ENCODE measurements at places on chromosomes 2 and 18. TPM values are rescaled to one million over a fixed set of nuclear protein-coding genes. Genes with fewer than 3 reads are reported as not detected.

- H3K27me3 ChIP-seq, result no peaks in the 10 kb centered on the region
- no peak overlapping the region for H3K4me3 ChIP-seq
- no peaks in the 10 kb centered on the region for H3K36me3 ChIP-seq
Measured at GRCh38 chr2:241935774-241936173, 66.2 kb downstream of the RTP5 start.

Gene REV1
- total RNA-seq, result 68.3 TPM

- no peaks in the 10 kb centered on the region for H3K4me1 ChIP-seq
- no peaks in the 10 kb centered on the region for H3K36me3 ChIP-seq
- no peak overlapping the region for H3K4me3 ChIP-seq
Measured at GRCh38 chr2:1992280-1992679, 248.0 kb upstream of the PXDN start.

DNA sequence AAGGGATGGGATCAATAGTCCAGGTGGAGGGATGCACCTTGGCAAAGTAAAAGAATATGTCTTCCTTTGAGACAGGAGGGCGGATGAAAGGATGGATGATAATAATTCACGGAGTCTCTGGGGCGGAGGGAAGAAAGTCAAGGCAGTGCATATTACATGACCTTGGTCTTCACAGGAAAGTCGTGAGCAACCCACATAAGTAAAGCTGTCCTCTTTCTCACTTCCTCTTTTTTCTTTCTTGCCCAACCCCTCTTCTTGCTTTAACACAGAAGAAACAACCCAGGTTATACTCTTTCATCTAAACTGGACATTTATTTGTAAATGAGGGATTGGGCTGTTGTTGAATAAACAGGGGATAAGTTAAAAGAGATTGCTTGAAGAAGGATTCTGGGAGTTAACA is 168.7 kb upstream of the SKOR2 start:
- no peaks in the 10 kb centered on the region for H3K27me3 ChIP-seq
- no peak for DNase-seq

DNA sequence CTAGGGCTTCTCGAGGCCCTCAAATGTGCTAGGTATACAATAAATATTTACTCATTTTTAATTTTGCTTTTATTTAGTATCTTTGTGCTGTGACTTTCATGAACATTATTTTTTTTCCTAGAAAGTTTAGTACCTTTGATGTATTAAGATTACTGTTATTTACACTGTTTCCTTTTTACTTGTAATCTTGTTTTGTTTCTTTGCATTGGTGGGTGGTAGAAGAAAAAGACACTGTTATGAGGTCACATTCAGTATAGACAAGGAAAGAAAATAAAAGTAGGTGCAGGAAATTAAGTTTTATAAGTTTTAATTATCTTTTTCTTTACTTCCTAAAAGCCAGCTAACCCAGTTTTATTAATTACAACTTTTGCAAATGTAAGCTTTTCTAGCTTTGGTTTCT is 23.0 kb downstream of the MALT1 start:
- no peak for DNase-seq
- H3K36me3 ChIP-seq, result peaks cover 8% of the 10 kb centered on the region
- H3K4me3 ChIP-seq, result no peak overlapping the region
- H3K27me3 ChIP-seq, result no peaks in the 10 kb centered on the region
- H3K27ac ChIP-seq, result no peak overlapping the region

Gene VWC2L
- not detected for total RNA-seq

DNA sequence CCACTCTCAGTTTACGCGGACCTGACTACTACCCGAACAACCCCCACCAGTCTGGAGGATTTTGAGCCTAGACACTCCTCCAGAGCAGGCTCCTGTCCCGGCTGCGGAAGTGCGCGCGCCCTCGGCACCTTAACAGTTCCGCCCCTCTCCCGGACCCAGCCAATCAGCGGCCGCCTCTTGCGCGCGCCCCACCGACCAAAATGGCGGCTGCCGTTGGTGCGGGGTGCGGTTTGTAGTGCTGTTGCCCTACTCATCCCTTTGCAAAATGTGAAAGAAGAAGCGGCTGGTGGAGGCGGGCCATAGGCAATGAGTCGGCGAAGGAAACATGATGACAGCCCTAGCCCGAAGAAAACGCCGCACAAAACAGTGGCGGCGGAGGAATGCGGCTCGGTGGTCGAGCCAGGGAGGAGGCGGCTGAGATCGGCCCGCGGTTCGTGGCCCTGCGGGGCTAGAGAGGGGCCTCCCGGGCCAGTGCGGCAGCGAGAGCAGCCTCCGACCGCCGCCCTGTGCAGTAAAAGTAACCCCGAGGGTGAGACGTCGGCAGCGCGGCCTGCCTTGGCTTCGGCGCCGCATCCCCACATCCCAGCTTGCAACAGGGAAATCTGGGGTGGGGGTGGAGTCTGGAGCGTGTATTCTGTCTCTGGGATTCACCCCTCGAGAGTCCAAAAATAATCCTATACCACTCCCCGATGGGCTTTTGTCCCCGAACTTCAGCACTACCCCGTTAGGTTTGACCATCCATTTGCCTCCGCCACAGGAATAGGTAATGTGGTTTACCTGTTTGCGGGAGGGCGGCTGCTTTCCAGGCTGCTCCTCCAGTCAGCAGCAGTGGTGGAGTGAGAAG is at the start of gene ETAA1:
Gene ETAA1, plus strand, starts transcription at position 191 of the 844 bp plus-strand sequence. Its CDS starts 116 bp downstream, at position 307.
- DNase-seq, result peak; percentile 94
- peak within 1 kb of the TSS; percentile 83 for H3K27ac ChIP-seq
- no peaks in the 10 kb centered on the region for H3K36me3 ChIP-seq
- H3K4me3 ChIP-seq, result peak within 1 kb of the TSS; percentile 94
- H3K4me1 ChIP-seq, result peaks cover 6% of the 10 kb centered on the region

GRCh38 chr2:54981385-54981784 is 68.9 kb downstream of the RTN4 start:
- H3K4me3 ChIP-seq, result no peak overlapping the region
- peaks cover 2% of the 10 kb centered on the region for H3K36me3 ChIP-seq
- no peaks in the 10 kb centered on the region for H3K27me3 ChIP-seq
- DNase-seq, result no peak
- peak overlapping the region; percentile 14 for H3K27ac ChIP-seq
- peaks cover 38% of the 10 kb centered on the region for H3K4me1 ChIP-seq

Gene MZT2B
- 237 TPM for total RNA-seq

Gene SLC19A3
- 2.6 TPM for total RNA-seq

- peaks cover 72% of the 10 kb centered on the region for H3K27me3 ChIP-seq
- H3K4me1 ChIP-seq, result peaks cover 6% of the 10 kb centered on the region
- H3K27ac ChIP-seq, result no peak overlapping the region
Measured at GRCh38 chr2:222295368-222296062, 3.3 kb downstream of the PAX3 start.

GRCh38 chr2:25194576-25195122 is 26.3 kb upstream of the POMC start:
- H3K4me3 ChIP-seq, result no peak overlapping the region
- no peaks in the 10 kb centered on the region for H3K4me1 ChIP-seq
- no peaks in the 10 kb centered on the region for H3K27me3 ChIP-seq
- H3K27ac ChIP-seq, result no peak overlapping the region
- DNase-seq, result no peak

Gene DYNC1I2
- 85.5 TPM for total RNA-seq

- peaks cover 67% of the 10 kb centered on the region for H3K4me1 ChIP-seq
- peak; percentile 40 for DNase-seq
- H3K27me3 ChIP-seq, result no peaks in the 10 kb centered on the region
- peak overlapping the region; percentile 34 for H3K27ac ChIP-seq
- no peak overlapping the region for H3K4me3 ChIP-seq
Measured at GRCh38 chr2:239223310-239224198, 177.3 kb downstream of the HDAC4 start.

- no peak for DNase-seq
- no peak overlapping the region for H3K27ac ChIP-seq
- H3K27me3 ChIP-seq, result no peaks in the 10 kb centered on the region
- no peaks in the 10 kb centered on the region for H3K36me3 ChIP-seq
- no peaks in the 10 kb centered on the region for H3K4me1 ChIP-seq
- no peak overlapping the region for H3K4me3 ChIP-seq
Measured at GRCh38 chr2:195538937-195539336, 118.1 kb upstream of the SLC39A10 start.

GRCh38 chr2:187982668-187983067 is 309.0 kb upstream of the GULP1 start:
- no peak for DNase-seq
- no peaks in the 10 kb centered on the region for H3K4me1 ChIP-seq
- H3K36me3 ChIP-seq, result no peaks in the 10 kb centered on the region
- no peaks in the 10 kb centered on the region for H3K27me3 ChIP-seq
- H3K27ac ChIP-seq, result no peak overlapping the region

Gene ABCG8
- not detected for total RNA-seq

GRCh38 chr2:49931241-49931640 is 776.9 kb upstream of the FSHR start:
- no peaks in the 10 kb centered on the region for H3K4me1 ChIP-seq
- H3K4me3 ChIP-seq, result no peak overlapping the region
- H3K27ac ChIP-seq, result no peak overlapping the region
- H3K36me3 ChIP-seq, result no peaks in the 10 kb centered on the region

- H3K27me3 ChIP-seq, result no peaks in the 10 kb centered on the region
- H3K4me3 ChIP-seq, result no peak overlapping the region
- H3K27ac ChIP-seq, result no peak overlapping the region
- no peaks in the 10 kb centered on the region for H3K36me3 ChIP-seq
- no peaks in the 10 kb centered on the region for H3K4me1 ChIP-seq
- DNase-seq, result no peak
Measured at GRCh38 chr2:23596316-23596885, 211.4 kb downstream of the KLHL29 start.

Gene FHOD3
- 3.8 TPM for total RNA-seq

Gene MROH2A
- 3.5 TPM for total RNA-seq

GRCh38 chr2:197071213-197071612 is 144.7 kb upstream of the PGAP1 start:
- no peak overlapping the region for H3K27ac ChIP-seq
- H3K4me3 ChIP-seq, result no peak overlapping the region
- H3K36me3 ChIP-seq, result no peaks in the 10 kb centered on the region
- H3K4me1 ChIP-seq, result peaks cover 5% of the 10 kb centered on the region
- DNase-seq, result no peak

Gene CPLX4
- not detected for total RNA-seq

DNA sequence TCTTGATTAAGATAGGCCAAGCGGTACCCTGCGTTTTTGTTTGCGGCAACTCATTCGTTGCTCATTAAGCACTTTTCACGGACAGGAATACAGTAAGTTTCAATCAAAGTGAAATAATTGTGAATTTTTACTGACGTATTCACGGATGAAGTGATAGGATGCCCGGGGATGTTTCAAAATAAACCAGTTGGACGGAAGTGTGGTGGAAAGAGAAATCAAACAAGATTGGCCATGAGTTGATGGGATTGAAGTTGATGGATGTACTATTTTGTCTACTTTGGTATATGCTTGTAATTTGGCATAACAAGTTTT is 481 bp downstream of the TMEM177 start:
- no peak for DNase-seq
- no peaks in the 10 kb centered on the region for H3K36me3 ChIP-seq
- H3K4me1 ChIP-seq, result peaks cover 10% of the 10 kb centered on the region
- no peaks in the 10 kb centered on the region for H3K27me3 ChIP-seq
- H3K4me3 ChIP-seq, result peak overlapping the region; percentile 94

Gene DYNAP
- not detected for total RNA-seq

DNA sequence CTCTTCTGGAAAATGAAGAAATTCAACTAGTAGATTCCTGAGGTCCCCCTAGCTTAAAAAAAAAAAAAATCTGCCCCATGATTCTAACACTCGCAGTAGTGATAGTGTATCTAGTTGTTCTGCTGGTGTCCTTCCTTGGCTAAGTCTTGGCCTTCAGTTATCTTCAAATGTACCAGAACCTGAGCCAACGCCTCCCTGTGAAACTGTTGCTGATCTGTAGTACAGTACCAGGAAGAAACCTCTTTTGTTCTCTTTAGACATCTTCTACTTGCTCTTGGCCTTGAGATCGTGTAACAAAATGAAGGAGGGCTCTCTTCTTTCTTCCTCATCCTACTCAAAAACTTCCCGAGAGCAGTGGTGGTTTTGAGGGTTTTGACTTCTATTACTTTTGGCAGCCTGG is 31.0 kb downstream of the PLEK start:
- no peak for DNase-seq
- no peak overlapping the region for H3K27ac ChIP-seq
- no peaks in the 10 kb centered on the region for H3K4me1 ChIP-seq
- no peaks in the 10 kb centered on the region for H3K27me3 ChIP-seq
- H3K4me3 ChIP-seq, result no peak overlapping the region

Gene DSC3
- total RNA-seq, result not detected
